ENCODE measurements at places on chromosomes 4 and X. TPM values are rescaled to one million over a fixed set of nuclear protein-coding genes. Genes with fewer than 3 reads are reported as not detected.

- peak overlapping the region; percentile 12 for H3K4me3 ChIP-seq
- no peaks in the 10 kb centered on the region for H3K4me1 ChIP-seq
- H3K27me3 ChIP-seq: no peaks in the 10 kb centered on the region
Observed at GRCh38 chr4:54440394-54441136, 211.5 kb downstream of the PDGFRA start.

DNA sequence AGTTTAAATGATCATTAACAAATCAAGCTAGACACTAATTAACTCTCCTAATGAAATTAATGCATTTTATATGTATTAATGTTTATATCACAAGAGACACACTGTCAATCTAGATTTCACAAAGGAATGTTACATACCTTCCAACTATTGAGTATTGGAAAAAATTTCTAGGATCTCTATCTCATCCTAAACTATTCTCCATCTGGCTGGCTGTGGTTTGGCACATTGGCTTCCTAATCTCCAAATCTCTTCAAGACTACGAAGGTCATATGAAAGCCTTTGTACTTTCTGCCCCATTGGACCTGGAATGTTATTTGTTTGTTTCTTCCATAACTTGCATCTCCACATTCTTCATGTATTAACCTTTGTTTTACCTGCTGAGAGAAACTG, 1160.0 kb downstream of the ADGRL3 start:
- no peak for DNase-seq
- no peak overlapping the region for H3K4me3 ChIP-seq
- no peaks in the 10 kb centered on the region for H3K36me3 ChIP-seq

GPRASP2 gene
- polyA plus RNA-seq: 33.9 TPM

GPM6B gene
- 32.3 TPM for polyA plus RNA-seq

ITIH6 gene
- 0.11 TPM for polyA plus RNA-seq

Data from left lung (tissue), 14 donors.